NCI-H1417 (cell line): ENCODE measurements at places on chromosomes 16 and 17.

GRCh38 chr16:70659546-70659945 lies 13.2 kb downstream of the IL34 start:
- no peak for DNase-seq

GRCh38 chr16:89765292-89765830 lies 44.0 kb downstream of the ZNF276 start:
- no peak for DNase-seq

DNA sequence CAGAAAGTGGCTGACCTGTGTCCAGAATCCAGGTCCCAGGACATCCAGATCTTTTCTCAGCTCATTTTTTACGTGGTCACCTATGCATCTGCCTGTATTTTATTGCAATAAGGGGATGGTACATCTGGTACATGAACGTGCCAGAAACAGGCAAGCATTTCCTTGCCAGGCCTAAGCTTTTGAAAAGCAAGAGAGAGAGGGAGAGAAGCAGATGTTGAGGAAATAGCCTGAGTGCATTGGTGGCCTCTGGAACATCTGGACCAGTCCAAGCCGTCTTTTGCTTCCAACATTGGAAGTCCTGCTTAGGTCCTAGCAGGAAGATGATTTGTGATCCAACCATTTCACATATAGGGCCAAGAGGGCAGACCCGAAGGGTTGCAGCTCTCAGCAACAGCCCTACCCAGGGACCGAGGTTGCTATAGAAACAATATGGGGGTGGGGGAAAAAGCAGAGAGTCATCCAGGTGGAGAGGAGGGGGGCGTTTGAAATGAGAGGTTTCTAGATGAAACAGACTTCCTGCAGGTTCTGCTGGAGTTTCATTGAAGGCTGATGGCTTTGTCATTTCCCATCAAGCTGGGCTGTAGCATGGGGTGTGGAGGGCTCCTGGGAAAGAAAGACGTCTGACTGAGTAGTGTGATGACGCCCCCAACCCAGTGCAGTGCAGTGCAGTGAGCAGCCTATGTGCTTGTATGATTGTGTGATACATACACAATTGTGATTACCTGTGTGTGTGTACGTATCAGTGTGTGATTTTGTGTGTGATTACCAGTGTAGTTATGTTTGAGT lies 61.6 kb downstream of the SHISA6 start:
- DNase-seq = no peak

DNA sequence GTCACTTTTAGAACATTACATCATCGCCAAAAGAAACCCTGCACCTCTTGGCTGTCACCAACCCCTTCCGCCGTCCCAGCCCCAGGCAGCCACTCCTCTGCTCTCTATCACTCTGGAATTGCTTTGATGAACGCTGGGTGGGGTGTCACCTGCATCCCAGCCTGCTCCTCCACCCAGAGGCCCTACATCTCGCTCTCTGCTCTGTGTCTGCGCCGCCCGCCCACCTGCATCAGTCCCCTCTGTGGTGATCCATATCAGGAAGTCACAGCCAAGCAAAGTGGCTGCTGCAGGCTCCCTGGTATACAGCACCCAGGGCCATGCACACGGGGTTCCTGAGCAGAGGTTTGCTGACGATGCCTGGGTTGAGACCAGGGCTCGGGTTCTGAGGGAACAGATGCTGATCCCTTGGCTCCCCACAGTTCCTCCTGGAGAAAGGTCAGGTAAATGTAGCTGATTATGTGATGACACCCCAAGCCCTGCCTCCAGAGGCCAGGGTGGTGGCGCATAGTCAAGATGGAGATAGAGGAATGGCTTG lies 30.8 kb downstream of the MPRIP start:
- no peak for DNase-seq

- DNase-seq = no peak
These were observed 14.7 kb downstream of the GSPT1 start for GRCh38 chr16:11901091-11901490.

DNA sequence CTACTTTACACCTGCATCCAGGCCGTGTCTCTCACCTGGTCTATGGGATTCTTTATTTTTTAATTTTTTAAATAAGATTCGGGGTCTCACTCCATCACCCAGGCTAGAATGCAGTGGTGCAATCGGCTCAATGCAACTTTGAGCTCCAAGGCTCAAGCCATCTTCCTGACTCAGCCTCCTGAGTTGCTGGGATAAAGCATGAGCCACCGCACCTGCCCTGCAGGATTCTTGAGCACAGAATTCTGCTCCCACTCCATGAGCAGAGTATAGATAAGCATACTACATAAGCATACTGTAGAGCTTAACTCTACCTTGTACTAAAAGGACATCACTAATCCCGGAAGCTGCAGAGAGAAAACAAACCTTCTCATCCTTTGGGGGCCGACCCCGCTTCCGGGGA lies 15.5 kb downstream of the GLYR1 start:
- no peak for DNase-seq

- DNase-seq = no peak
These were observed 201.0 kb upstream of the NLRP1 start for GRCh38 chr17:5785338-5785737.

DNA sequence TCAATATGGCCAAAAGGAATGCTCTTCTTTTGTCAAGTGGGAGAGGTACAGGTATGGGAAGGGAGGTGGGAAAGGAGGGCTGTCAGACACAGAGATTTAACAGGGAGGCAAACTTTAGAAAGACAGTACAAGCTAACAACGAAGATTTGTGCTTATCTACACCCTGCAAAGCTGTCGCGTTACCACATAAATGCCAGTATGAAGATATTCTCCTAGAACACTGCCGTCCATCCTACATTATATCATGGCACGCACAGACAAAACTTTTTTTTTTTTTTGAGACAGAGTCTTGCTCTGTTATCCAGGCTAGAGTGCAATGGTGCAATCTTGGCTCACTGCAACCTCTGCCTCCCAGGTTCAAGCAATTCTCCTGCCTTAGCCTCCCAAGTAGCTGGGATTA lies 50.6 kb downstream of the STH start:
- DNase-seq = no peak

DNA sequence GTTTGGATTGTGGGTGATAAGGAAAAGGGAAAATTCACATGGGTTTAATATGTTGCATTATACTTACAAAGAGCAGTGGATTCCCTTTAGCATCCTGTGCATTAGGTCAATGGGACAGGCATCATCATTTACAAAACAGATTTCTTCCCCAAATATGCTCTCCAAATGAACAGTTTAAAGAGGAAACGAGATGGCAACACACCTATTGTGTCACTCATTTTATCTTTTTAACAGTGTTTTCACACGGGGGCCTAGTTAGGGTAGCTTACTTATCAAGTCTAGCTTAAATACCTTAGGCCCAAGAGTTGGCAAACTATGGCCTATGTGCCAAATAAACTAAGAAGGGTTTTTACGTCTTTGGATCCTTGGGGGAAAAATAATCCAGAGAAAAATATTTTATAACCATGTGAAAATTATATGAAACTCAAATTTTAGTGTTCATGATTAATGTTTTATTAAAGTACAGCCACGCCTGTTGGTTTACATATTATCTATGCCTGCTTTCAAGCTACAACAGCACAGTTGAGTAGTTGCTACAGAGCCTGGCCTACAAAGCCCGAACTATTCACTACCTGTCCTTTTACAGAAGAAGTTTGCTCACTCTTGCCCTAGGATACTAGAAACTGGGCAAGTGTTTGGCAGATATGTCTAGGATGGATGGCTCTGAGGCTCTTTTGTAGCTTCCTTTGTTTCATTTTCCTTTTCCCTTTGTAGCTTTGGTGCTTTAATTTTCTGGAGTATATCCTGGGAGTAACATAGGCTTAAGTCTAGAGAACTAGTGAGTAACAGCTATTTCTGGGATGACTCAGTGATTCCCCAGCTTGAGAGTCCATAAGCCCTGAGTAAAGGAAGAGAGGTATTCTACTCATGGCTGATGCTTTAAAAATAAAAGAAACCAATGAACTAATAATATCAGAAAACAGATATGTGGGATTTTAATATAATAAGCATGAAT lies 12.4 kb downstream of the NUP93 start:
- no peak for DNase-seq

- no peak for DNase-seq
These were observed 44.8 kb downstream of the STAT5A start for GRCh38 chr17:42333053-42333452.

GRCh38 chr16:86214326-86215232 lies 295.7 kb upstream of the FOXF1 start:
- DNase-seq = no peak

DNA sequence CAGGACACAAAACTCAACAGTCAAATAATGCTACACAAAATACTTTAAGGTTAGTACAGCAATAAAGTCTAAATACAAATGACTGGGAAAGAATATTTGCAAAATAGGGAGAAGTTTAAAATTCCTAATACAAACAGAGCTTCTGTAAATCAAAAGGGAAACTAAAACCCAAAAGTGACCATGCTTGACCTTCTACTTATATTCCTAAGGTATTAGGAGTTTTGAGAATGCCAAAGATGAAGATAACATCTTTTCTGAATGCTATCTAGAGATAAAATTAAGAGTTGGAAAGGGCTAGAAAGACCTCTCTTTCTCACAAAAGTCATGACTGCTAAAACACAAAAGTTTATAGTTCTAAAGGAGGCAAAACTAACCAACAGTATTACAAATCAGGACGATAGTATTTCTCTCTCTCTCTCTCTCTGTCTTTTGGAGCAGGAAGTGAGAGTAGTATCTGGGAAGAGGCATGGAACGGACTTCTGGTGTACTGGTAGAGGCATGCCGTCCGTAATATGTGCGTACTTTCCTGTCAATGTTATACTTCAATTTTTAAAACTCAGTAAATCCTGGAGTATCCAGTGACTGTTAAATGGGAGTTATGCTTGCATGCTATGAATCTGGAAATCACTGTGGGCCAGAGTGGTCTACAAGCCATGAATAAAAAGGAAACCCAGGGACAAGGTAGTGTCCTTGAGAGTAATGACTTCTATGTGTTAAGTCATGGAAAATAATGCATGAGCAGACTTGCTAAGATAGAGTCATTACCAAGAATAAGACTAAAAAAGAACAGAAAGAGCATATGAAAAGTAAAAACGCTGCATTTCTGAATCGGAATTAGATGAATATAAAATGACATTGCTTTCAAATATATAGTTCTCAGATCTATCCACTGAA lies 49.7 kb upstream of the ANKFY1 start:
- DNase-seq = no peak

- DNase-seq = peak; percentile 67
These were observed 333 bp upstream of the NOG start for GRCh38 chr17:56593086-56593645.

DNA sequence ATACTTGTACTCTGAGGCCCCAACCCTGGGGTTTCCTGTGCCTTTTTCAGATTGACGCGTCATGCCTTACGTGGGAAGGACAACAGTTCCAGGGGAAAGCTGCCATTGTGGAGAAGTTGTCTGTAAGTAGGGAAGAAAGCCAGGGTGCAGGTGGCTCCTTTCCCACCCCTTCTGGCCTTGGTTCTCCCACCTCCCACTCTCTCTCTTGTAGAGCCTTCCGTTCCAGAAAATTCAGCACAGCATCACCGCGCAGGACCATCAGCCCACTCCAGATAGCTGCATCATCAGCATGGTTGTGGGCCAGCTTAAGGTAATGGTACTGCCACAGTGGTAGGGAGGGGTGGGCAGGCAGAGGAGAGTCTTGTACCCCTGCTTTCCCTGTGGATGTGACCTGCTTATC lies 4.6 kb upstream of the EDC4 start:
- DNase-seq = no peak

DNA sequence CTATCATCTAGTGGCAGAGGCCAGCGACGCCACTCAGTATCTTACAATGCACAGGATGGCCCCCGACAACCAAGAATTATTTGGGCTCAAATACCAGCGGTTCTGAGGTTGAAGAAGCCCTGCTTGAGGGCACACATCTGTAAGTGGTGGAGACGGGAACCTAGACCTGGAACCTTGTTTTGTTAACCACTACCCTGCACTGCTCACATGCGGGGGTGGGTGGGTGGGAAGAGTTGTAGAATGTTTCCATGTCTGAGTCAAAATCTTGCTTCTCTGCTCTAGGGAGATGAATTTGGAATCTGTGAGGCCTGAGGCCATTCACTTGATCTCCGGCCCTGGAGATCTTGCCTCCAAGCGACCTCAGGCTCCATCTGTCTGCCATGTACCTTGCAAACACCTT lies 44.1 kb downstream of the ABCC1 start:
- DNase-seq = no peak

GRCh38 chr16:72915331-72915730 lies 132.6 kb downstream of the ZFHX3 start:
- DNase-seq = no peak

DNA sequence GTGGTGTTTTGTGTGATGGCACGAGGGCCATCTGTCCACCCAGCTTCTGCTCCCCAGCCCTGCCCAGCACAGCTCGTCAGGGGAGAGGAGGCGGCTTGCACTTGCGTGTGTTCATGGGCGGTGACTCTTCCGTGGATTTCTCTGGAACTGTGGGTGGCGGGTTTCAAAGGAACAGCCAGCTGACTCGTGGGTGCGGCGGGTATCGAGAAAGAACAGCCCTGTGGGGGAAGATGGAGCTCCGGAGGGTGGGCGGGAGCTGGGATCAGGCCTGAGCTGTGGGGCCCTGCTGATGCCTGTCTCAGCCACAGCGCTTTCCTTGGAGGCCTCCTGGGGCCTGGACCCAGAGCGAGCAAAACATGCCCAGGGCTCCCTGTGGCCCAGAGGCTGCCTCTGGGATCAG lies 13.2 kb downstream of the NAGPA start:
- DNase-seq = no peak

DNA sequence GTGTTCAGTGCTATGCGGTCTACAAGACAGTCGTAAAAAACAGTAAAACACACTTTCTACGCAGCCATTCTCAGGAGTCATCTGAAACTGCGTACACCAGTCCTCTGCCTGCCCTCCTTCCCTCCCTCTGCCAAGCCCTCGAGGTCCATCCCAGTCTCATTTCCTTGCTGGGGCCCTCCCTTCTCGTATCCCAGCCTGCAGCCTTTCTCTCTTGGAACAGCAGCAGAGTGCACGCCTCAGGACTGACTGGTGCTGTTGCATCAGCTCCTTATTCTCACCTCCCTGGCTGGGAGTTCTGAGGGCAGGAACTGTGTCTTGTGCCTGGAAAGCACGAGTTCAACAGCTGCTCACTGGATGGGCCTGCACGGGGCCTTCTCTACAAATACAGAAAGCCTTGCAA lies 12.5 kb downstream of the FAHD1 start:
- no peak for DNase-seq

GRCh38 chr16:57976331-57976796 lies 5.4 kb upstream of the CNGB1 start:
- no peak for DNase-seq

DNA sequence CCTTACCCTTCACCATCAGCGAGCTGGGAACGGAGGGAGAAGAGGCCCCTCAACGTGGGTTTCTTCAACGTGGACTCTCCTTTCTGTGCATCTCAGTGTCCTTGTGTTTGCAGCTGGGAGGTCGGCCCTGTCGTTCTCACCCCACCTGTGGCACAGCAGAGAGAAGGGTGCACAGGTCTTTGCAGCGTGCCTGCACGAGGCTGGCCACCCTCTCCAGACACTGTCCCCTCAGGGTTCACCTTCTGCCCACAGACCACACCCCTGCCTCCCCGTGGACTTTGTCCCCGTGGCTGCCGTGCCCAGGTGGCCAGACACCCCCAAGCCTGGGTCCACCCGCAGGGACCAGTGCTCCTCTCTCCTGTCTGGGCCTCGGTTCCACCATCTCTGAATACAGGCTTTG lies 7.3 kb upstream of the WDR45B start:
- DNase-seq = no peak

GRCh38 chr17:80481284-80482057 lies 5.1 kb upstream of the NPTX1 start:
- no peak for DNase-seq

GRCh38 chr17:69960755-69961154 lies 114.3 kb upstream of the KCNJ16 start:
- DNase-seq = no peak
